NK-92 treated with Interleukin-12 subunit alpha and Interleukin-12 subunit beta, amount 100 ng/mL, for 24 hours (cell line): ENCODE measurements at places on chromosomes 13 and 19.

GRCh38 chr13:26255691-26256277, 1.9 kb downstream of the CDK8 start:
- no peak for DNase-seq

DNA sequence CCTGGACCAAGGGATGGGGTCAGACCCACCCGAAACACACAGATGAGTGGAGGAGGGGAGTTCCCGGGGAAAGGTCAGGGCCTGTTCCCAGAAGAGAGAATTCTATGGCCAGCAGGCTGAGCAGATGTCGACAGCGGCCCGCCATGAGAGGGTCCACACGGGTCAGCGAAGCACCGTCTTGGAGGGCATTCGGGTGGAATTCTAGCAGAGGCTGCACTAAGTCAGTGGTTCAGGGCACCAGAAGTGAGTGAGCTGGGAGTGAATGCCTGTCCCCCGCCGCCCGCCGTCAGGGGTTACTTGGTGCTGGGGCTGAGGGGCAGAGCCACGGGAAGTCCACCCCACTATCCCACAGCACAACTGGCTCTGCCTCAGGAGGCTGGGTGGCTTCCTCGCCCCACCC, 96.2 kb upstream of the VSTM2B start:
- DNase-seq = no peak

- DNase-seq = no peak
Measured at GRCh38 chr19:42165146-42165545, 32.9 kb upstream of the POU2F2 start.

DNA sequence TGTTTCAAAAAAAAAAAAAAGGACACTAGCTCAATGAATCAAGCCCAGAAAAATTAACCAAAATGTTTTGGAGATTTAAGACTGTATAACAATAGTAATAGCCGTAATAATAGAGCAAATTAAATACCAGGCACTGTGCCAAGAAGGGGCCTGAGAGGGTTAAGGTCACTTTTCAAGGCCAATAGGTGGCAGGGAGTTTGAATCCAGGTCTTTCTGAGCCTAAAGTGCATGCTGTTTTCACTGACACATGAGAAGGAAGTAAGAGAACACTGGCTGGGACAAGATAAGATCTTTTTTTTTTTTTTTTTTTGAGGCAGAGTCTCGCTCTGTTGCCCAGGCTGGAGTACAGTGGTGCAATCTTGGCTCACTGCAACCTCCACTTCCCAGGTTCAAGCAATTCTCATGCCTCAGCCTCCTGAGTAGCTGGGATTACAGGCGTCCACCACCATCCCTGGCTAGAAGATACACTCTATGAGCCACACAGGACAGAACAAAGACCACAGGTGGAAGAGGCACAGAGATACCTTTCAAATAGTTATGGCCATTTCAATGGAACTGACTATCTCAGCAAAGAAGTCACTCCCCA, 7.7 kb downstream of the FFAR2 start:
- no peak for DNase-seq

GRCh38 chr13:74256969-74257368, 122.8 kb upstream of the KLF12 start:
- no peak for DNase-seq

DNA sequence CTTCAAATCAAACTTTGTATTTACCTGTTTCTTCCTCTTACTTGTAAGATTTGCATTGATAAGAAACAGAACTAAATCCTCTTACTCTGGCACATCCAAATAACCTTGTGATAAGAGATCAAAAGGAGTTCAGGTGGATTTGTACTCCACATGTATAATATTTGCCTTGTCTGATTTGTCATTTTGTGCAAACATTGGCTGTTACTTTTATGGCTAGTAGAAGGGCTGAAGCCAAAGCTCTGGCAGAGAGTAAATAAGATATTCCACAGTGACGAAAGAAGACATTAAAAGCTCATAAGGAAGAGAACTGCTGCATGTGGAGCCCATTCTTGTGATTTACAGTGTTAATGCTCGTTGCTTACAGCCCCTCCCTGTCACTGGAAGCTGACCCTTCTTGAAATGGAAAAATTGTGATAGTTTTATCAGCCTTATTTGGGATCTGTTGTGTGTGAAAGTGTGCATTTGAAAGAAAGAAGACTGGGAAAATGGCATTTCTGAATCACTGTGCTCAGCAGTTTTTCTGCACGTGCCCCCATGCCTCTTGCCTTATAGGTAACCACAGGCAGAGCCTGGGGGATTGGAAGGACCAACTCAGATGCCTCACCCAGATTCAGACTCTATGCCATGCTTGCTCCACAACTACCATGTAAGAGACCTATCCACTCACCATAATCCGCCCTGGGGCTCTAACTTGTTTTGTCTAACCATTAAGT, 68.2 kb downstream of the OXGR1 start:
- DNase-seq = no peak

DNA sequence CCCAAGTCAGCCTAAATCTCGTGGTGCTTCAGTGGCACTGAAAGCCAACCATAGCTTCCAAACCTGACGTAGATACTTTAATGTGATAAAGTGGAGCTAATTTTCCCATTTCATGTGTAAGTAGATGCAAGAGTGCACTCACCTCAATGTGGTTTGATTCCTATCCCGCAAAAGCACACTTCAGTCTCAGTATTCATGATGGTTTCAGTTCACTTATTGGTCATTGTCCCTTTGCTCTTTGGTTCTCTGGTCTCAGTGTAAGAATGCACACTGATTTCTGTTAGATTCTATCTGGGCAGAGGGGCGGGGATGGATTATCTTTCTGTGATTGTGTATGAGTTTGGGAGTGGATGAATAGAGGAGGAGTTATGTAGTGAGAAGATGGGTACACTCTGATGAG, 340.6 kb downstream of the KCNRG start:
- DNase-seq = no peak

DNA sequence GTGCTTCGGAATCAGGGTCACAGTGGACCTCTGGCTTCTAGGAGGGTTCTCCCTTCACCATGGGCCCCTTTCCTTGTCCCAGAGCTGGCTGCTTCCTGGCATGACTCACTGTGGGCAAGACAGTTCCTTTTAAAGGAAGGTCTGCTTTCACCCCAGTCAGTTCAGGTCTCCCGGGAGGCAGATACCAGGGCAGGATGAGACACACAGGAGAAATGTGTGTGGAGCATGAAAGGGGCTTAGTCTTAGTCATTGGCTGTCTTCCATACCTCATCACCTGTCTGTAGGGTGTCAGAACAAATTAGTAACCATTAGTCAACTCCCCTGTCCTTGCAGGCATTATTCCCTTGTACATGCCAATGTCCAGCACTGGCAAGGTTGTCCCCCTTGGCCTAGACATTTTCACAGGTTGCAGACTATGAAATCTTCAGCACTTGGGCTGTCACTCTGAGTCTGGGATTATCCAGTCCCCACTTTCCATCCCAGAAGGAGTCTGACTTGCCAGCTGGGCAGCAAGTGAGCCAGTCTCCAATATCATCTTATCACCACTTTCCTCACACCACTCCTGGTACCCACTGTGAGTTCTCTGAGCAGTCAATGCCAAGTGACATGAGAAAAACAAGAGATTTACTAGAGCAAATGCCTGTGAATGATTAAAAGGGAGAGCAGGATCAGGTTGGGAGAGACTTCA, 76.8 kb upstream of the MEDAG start:
- no peak for DNase-seq

DNA sequence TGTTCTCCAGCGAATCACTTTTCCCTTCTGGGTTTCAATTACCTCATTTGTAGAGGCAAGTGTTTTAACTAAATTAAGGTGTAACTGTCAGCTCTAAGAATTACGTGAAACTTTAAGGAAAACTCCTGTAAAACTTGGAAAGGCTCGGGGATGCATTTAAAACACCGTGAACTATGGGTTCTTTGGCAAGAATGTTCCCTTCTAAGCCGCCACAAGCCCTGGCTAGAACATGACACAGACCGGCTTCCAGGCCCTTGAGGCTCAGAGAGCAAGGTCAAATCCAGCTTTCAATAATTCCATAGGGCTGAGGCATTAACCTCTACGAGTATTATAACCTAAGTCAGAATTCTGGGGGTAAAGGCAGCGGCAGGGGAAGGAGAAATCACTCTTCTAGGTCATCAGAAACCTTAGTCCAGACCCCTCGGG, 685 bp downstream of the VWA8 start:
- DNase-seq = no peak

GRCh38 chr19:15453091-15453578, 3.4 kb upstream of the WIZ start:
- DNase-seq = no peak

DNA sequence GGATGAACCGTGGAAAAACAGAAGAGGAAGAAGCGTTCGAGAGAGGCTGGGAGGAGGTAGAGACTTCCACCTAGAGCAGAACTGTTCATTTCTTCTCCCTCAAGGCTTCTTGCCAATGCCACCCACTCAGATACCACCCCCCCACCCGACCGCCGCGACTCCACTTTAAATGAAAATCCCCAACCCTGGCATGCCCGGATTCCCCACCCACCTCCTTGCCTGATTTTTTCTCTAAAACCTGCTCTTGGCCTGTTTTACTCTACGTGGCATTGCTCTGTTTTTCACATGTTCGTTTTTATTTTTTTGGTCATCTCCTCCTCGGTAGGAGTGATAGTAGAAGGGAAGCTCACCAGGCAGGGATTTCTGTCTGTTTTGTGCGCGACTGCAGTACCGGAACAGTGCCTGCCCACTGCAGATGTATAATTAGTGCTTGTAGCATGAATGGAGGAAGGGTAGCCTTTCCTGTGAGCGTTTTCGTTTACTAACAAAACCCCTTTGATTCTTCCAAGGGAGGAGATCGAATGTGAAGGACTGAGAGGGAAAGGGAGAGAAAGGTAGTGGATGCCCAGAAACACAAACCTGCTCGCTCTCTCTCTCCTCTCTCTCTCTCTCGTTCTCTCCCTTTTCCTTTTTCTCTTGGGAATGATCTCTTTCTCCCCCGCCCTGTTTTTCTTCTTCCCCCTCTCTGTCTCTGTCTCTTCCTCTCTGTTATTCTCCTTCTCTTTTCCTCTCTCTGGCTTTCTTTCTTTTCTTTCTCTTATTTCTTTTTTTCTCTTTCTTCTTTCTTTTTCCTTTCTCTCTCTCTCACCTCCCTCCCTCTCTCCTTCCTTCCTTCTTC, 2.2 kb downstream of the CD70 start:
- DNase-seq = no peak

- no peak for DNase-seq
Measured at GRCh38 chr13:103539265-103539664, 473.0 kb upstream of the SLC10A2 start.

GRCh38 chr19:49498475-49498874, 2.2 kb downstream of the RPS11 start:
- DNase-seq = no peak

DNA sequence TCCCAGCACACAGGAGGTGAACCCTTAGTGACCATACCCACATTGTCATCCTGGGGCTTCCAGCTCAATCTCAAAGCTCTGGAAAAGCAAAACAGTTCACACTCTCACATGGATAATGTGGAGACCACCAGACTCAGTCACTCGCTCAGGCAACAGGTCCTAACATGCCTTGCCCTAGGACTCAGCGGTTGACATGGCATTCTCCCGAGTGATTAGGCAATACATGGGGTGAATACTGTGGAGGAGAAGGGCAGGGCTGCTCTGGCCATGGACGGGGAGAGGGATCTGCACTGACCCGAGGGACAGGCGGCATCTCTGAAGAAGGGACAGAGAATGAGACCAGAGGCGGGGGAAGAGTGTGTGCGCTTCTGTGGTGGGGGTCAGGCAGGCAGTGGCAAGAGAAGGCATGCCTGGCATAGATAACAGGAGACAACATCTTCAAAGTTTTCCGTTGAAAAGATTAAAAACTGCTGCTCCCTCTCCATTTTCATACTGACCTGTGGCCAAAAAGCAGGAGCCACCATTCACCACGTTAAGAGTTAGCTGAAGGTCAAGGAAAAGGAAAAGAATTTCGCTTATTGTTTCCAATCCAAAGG, 44.5 kb upstream of the EPHX3 start:
- DNase-seq = no peak

DNA sequence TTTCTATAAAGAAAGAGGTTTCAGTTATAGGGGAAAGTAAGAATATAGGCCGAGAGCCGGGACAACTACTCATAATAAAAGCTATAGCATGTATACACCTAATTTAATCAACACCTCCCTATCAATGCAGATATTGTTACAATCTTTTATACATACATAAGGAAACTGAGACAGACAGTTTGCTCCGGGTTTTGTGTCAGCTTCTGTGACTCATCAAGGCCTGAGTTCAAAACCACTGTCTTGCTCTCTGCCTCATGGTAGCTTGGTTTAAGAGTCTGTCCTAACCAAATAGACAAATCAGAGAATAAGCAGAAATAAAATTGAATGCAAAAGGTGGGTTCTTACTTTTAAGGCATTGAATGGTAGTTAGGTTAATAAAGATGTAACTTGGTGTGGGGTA, 222.9 kb downstream of the GGACT start:
- DNase-seq = no peak

GRCh38 chr19:13840305-13841085, 36.4 kb upstream of the NANOS3 start:
- no peak for DNase-seq

- no peak for DNase-seq
Measured at GRCh38 chr13:46804391-46804815, 7.4 kb upstream of the ESD start.

DNA sequence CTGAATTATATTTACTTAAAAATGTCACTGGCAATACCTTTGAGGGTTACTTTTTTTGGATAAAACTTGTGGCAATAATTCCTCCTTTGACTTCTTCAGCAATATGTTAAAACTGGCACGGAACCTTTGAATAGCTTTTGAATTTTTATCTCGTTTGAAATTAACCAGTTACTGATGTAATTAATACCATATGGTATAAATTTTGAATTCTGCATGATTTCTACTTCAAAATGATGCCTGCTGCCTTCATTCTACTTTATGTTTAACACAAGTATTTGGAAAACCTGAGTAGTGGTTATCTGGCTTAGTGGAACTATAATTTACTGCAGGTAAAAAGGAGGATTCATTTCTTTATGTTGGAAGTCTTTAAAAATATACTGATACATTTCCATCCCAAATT, 85.3 kb downstream of the LRCH1 start:
- DNase-seq = no peak
